ENCODE measurements at places on chromosomes 7 and 10.

DNA sequence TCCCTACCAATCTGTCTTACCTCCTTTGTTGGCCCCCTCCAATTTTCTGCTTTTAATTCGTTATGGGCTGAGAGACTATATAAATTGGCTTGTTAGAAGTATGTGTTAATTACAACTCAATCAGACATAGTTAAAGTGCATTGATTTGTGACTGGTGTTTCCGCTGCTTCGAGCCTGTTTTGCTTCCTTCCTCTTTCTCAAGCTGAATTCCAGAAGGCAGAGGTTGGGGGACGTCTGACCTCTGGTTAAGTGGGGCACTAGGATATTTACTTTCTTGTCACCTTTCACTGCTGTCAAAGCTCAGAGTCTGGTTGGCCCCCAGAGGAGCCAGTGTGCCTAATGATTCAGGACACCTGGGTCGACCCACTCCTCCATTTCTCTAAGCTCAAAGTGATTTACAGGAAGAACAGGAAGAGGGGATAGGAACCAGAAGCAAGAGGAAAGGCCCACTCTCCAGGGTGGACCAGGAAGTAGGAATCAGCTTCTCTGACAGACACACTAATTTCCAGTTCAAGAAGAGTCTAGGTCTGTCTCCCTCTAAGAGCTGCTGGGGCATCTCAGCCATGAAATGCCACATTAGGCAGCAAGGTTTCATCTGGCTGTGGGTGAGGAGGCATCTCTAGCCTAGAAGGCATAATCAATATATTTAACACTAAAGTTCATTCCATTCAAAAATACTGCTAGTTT lies 397.2 kb upstream of the NPVF start:
- DNase-seq: no peak

DNA sequence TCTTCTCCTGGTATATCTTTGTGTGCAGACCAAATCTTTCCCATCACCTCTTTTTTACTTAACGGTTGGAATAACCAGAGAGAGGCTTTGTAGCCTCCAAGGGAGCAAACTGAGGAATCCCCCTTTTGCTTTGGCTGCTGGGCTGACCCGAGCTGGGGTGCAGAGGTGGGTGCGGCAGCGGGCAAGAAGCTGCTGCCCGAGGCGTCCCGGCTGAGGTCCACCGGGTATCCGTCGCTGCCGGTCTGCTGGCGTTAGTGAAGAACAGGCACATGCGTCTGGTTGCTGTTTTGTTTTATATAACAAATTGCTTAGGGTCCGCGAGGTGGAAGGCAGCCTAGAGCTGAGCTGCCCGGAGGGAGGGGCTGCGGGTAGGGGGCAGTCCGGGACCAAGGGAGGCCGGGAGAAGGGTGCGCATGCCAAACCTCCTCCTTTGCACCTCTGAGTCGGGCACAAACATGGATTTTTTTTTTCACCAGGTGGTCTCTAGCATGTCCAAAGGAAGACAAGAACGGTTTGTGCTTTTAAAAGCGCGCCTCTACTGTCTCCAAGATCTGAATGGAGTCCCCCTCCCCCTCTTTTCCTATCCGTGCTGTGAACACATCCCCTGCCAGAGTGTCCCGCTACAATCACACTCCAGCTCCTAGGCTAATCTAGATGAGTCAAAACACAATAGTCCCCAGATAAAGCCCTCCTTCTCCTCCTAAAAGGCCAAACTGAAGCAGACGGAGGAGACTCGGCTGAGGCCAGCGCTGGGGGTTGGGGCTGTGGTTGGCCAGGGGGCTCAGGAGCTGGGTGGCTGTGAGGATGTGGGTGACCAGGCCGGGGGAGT lies 6.8 kb upstream of the GATA3 start:
- no peak for DNase-seq

DNA sequence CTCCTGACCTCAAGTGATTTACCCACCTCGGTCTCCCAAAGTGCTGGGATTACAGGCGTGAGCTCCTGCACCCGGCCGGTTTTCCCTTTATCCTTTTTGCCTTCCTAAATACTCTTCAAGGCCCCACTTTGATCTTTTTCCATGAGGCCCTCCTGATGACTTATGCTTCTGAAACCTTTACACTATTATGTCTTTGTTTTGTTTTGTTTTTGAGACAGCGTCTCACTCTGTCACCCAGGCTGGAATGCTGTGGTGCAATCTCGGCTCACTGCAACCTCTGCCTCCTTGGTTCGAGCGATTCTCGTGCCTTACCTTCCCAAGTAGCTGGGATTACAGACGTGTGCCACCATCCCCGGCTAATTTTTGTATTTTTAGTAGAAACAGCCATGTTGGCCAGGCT lies 3.8 kb downstream of the STMP1 start:
- DNase-seq: no peak

- DNase-seq: no peak
Measured at GRCh38 chr7:155274633-155275355, 22.9 kb upstream of the INSIG1 start.

GRCh38 chr10:77398986-77399755 lies 238.4 kb downstream of the KCNMA1 start:
- no peak for DNase-seq

- DNase-seq: no peak
Measured at GRCh38 chr7:85081392-85081791, 105.5 kb downstream of the SEMA3D start.

- DNase-seq: no peak
Measured at GRCh38 chr7:75931680-75932079, 16.7 kb downstream of the POR start.

DNA sequence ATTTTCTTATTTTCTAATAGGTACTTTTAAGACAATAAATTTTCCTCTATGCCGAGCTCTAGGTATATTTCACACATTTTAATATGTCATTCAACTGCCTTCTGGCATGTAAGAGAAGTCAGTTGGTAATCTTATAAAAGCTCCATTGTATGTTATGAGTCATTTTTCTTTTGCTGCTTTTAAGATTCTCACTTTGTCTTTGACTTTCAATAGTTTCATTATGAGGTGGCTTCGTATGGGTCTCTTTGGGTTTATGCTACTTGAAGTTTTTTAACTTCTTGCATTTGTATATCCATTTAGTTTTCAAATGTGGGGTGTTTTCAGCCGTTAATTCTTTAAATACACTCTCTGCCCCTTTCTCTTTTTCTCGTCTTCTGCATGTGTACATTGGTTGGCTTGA lies 80.5 kb downstream of the ABCA13 start:
- no peak for DNase-seq

DNA sequence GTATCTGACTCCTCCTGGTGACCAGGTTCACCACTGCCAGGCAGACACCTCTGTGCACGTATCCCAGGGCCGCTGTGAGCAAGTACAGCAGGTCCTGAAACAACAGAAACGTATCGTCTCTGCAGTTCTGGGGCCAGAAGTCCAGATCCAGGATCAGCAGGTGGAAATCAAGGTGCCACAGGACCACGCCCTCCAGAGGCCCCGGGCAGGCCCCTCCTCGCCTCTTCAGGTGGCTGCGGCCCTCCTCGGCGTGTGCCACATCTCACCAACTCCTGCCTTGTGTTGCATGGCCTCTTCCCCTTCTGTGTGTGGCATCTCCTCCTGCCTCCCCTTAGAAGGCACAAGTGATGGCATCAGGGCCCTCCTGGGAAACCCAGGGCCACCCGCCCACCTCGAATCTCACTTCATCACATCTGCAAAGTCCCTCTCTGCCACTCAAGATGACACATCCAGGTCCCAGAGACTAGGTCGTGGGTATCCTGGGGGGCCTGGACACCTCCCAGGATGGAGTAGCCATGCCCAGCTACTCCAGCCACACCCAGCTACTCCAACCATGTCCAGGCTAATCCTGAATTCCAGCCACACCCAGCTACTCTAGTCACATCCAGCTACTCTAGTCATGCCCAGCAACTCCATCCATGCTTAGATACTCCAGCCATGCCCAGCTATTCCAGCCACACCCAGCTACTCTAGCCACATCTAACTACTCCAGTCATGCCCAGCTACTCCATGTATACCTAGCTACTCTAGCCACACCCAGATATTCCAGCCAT lies 52.6 kb upstream of the DNAAF5 start:
- no peak for DNase-seq

DNA sequence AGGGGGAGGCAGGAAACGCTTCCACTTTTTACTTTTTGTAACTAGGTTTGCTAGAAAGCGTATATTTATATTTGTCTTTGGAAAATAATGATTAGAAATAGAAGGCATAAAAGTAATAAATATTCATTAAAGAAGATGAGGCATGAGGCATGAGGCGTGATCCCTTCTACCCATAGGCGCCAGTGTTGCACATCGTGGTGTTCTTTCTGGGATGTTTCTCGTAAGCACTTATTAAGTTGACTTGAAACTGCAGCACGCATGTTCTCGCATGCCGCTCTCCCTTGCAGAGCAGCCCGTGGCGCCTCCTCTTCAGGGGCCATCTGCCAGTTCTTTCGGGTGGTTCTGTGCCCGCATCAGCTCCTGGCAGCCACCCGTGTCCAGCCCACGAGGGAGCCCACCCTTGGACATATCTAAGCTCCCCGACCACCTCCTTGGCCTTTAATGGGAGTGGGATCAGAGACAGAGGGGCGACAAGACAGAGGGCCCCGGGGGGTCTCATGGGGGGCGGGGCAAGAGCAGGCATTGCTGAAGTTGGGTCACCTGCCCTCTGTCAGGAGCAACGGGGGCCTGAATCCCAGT lies 28.5 kb upstream of the CSGALNACT2 start:
- no peak for DNase-seq

DNA sequence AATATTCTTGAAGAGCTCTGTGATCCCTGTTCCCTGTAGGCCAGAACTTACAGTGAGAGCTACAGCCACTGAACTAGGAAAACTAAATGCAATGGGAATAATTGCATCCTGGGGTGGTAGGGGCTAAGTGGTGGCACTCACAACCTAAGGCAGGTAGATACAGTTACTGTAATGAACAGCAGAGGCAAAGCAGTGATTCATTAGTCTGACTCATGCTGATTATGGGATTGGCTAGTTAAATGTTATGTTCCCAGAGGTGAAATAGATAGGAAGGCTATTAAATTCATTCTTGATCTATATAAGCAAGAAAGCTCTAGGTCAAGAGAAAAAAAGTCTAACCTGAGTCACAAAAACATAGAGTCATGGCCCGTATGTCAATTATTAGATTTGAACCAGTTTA lies 173.1 kb upstream of the MALRD1 start:
- DNase-seq: no peak

GRCh38 chr10:14063531-14064285 lies 267.0 kb downstream of the FRMD4A start:
- no peak for DNase-seq

- DNase-seq: no peak
Measured at GRCh38 chr7:15288741-15289140, 273.1 kb downstream of the AGMO start.

DNA sequence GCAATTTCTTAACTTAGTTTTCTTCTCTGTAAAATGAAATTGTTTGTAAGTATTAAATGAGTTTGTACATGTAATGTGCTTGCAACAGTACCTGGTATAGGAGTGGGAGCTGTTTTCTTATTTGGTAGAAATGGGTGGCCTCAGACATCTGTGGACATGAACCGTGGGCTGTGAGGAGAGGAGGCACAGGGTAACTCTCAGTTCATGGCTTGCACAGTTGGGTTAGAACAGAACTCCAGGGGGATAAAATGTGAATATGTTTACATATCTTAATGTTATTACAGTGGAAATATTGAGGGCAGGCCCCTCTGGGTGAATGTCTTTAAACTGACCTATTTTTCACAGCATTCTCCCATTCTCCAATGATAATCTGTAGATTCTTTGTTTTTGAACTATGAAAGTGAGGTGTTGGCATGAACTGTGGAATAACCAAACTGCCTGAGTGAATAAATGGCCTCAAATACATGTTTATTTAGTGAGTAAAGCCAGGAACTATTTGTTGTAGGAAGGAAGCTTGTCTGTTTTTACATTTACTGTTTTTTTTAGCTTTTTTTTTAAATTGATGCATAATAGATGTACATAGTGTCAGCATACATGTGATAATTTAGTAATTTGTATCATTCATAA lies 2.6 kb downstream of the ABCA13 start:
- DNase-seq: no peak

- DNase-seq: no peak
Measured at GRCh38 chr7:141549582-141549981, 1.6 kb upstream of the AGK start.

GRCh38 chr10:58094985-58095718 lies 172.5 kb downstream of the IPMK start:
- no peak for DNase-seq

GRCh38 chr10:77577666-77578229 lies 59.9 kb downstream of the KCNMA1 start:
- no peak for DNase-seq

- DNase-seq: no peak
Measured at GRCh38 chr7:54729107-54729506, 29.9 kb downstream of the SEC61G start.

DNA sequence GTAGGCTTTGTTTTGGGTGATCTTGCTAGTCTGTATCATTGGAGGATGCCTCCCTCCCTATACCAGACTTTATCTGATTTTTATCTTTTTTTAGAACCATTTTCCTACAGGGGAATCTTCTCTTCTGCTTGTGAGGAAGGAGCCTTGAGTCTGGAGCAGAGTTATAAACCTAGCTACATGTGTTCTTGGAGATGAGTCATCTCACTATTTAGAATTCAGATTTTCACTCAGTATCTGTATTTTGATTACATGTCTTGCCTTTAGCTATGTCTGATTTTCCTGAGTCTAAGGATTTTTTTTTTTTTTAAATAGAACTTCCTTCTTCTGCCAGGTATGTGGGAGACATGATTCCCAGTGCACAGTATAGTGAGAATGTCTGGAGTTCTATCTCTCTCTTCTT lies 211.6 kb upstream of the MBL2 start:
- DNase-seq: no peak

- DNase-seq: no peak
Measured at GRCh38 chr7:91083855-91084644, 180.2 kb upstream of the FZD1 start.

DNA sequence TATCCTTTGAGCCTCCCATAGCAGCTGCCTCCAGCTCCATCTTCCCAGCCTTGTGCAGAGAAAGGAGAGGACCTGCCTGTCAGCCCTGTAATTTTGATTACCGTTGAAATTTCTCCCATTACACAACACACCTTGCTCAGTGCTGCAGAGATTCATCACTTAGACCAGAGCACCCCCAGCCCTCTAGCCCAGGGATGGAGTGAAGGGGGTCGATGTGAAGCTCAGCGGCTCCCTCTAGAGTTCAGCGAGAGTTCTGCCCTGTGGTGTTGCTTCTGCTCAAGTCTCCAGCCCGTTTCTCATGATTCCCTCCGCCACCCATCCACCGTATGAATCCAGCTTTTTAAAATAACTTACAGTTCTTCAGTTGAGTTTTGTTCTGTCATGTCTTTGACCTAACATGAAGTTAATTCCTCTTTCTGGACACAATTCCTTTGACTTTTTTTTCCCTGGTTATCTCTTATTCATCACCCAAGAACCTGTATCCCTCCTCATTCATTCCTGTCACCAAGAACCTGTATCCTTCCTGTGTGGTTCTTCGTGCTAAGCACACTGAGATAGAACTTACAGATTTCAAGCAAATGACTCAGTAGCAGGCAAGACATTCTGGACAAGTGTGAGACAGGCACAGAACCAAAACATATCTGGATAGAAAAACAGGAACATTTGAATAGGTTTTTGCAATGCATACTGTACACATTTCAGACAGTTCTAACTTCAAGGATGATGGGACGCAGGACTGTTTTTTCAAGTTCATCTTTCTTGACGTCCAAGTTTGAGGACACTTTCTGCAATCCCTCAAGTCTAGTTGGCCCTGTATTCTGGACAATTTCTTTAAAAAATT lies 35.0 kb upstream of the ZNF32 start:
- DNase-seq: no peak

- DNase-seq: no peak
Measured at GRCh38 chr7:4703532-4703931, 21.4 kb downstream of the FOXK1 start.

- no peak for DNase-seq
Measured at GRCh38 chr10:88659725-88660597, 4.3 kb upstream of the LIPF start.

- DNase-seq: no peak
Measured at GRCh38 chr10:121138112-121138860, 287.1 kb downstream of the WDR11 start.
